Karpas-422 (cell line): ENCODE measurements at places on chromosomes 1 and 21.

DNA sequence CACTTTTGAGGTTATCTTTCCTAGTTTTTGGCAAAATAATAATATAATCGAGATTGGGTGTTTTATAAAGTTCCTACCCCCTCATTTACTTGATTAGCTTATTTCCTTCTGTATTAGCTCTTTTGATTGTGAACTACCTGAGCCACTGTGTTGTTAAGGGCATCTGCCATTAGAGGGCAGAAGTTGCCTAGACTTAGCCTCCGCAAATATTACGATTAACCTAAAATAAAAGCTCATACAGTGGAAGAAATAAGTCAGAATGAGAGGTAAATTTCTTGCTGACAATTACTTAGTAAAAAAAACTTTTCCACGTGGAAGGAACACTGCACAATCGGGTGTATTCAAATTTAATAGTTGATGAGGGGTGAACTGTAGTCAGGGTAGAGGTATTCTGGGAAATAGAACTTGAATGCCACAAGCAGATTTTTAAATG, 2.3 kb downstream of the H3-3A start:
- peak; percentile 79 for DNase-seq

DNA sequence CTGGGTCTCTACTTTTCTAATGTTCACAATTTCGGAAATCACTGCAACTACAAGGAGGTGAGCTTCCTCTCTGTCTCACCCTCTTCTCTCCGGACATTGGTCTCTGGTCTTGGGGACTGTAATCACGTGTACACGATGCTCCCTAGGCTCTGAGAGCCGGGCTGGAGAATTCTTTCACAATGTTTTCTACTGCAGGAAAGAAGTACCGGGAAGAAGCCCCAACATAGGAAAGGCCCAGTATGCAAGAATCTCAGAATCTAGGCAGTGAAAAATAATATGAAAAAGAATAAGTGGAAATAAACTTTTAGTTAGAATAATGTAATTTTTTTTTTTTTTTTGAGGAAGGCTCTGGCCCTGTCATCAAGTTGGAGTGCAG, 13.5 kb upstream of the HJV start:
- peak; percentile 62 for DNase-seq

DNA sequence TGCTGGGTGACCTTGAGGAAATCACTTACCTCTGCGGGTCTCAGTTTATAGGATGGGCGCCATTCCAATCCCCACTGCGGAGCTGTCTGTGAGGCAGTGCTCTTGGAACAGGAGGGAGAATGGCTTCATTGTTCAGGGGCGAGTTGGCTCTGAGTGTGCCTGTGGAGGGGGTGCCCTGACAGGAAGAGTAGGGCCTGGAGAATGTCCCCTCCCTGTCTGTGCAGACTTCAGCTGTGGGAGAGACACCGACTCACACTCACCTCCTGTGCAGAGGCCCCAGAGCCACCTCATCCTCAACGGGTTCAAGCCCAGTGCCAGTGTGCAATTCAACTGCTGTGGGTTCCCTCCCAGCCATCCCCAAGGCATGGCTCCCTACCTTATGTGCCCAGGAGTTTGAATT, 17.1 kb downstream of the ADORA1 start:
- no peak for DNase-seq

DNA sequence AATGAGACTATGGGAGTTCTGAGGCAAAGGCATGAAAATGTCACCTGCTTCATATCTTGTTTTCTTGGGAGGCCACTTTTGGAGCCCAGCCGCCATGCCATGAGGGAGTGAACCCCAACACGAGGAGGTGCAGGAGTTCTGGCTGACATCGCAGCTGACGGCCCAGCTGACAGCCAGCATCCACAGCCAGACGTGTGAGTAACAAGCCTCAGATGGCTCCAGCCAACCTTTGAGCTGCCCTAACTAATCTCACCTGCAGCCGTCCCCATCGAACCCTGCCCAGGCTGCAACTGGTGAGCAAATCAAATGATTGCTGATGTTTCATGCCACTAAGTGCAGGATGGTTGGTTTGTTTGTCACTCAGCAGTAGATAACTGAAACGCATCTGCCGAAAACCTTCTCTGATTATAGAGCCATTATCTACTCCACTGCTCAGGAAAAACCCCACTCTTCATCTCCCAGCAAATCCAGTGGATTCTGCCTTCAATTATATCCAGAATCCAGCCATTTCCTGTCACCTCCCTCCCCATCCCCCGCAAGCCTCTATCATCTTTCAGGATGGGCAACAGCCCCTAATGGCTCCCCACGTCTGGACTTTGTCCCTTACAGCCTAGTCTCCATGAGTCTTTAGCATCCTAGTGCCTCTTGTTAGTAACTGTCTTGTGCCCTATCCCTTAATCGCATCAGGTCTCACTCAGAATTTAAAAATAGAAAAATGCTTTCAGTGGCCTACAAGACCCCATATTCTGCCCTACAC, 18.5 kb upstream of the RAB4A start:
- no peak for DNase-seq

- peak; percentile 67 for DNase-seq
Observed at GRCh38 chr1:223358826-223359225, 5.2 kb downstream of the SUSD4 start.

DNA sequence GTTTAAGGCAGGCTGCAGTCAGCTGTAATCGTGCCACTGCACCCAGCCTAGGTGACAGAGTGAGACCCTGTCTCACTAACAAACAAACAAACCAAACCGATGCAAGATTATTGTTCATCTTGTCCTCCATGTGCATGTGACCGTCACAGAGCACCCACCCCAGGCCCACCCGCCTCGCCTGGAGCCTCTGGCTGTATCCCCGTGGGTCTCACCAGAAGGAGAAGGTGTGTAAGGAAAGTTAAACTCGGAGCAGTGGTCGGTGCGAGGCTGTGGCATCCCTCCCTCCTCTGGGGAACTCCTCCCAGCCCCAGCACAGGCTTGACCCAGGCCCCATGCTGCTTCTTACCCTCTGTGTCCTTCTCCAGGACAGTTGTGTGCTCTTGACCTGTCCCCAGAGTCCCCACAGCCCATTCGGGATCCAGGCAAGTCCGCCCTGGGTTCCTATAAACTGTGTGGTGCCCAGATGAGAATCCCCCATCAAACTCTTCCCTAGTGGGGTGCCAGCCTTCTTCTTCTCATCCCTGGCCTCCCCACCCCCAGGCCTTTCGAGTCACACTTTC, 318.4 kb downstream of the AJAP1 start:
- no peak for DNase-seq

DNA sequence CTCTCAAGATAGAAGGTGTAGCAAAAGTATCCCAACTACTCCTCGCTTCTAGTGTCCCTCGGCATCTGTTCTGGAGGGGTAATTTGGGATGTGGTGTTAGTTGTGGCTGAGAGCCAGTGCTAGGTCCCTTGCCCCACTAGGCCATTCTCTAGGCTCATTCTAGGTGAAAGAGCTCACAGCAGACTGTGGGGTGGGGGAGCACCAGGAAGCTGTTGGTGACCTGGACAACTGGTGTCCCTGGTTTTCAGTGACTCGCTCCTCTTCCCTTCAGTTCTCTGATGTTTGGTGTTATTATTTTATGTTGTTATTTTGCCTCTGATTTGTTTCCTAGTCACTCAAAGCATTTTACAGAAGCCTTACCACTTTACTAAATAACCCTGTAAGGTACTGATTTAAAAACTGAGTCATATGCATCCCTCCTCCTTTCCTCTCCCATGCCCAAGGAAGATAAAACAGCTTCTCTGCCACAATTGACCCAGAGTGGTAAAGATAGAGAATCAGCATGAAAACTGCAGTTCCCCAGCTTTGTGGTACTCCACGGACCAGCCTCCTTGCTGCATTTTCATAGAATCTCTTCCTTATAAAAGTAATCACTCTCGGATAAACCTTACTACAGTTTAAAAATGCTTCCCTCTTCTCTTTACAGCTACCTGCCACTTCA, 14.1 kb downstream of the DYRK3 start:
- DNase-seq = no peak

DNA sequence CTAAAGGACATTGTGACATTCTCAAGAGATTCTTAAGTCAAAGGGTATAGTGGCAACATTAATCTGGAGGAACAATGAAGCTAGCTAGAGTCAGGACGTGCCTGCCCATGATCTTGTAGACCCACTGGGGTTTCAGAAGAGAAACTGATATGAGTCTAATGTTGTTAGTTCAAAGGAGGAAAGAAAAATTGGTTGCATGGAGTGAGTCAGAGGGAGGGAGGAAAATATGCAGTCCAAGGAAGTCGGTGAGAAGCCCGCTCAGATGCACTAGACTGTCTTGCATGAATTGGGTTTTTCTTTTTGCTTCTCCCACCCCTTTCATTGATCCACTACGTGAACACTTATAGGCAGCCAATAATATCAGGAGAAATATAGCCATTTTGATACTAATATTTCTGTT, 53.8 kb upstream of the SYT14 start:
- no peak for DNase-seq

- DNase-seq = no peak
Observed at GRCh38 chr21:44527983-44528633, 11.9 kb downstream of the KRTAP10-1 start.

DNA sequence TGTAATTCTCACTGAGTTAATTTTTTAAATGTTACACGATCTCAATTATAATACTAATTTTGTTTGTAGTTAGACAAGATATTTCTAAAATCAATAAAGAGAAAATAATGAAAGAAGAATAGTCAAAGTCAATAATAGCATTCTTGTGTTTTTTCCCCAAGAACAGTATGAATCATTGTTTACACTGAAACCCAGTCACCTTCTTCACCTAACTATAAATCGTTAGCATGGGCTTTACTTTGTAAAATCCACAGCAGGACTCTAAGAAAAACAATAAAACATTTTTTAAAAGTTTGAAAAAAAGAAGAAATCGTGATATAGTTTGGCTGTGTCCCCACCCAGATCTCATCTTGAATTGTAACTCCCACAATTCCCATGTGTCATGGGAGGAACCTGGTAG, 234.6 kb upstream of the LYPLAL1 start:
- DNase-seq = no peak

- DNase-seq = no peak
Observed at GRCh38 chr1:47510282-47510811, 72.5 kb downstream of the FOXD2 start.

DNA sequence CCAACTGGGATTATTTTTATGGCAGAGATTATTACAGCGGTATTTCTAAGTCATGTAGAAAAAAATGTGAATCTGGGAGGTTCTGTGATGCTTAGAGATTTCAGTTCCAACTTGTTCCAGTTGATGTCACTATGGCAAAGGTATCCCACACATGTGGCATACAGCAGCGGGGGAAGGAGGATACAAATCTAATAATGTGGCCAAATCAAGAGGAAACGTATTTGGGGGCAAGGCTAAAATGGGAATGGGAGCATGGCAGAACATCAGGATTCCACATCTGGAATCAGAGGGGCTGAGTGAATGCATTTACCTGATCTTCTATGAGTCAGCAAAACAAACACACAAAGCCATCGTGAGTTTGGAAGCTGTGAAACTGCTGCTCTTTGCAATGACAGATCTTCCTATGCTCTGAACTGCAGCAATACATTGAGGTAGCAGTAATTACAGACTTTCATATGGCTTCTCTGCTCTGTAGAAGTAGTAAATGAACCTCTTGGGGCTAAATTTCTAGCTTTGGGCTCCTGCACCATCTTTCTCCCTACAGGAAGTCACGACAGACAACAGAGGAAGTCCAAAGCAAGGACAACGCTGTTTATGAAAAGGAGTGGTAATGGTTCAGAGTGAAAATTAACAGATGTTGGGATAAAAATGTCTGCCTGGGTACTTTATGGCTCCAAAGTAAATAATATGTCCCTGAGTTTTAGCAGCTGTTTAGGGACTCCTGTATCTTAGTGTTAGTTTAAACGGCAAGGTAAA, 55.5 kb downstream of the GABPA start:
- peak; percentile 64 for DNase-seq

DNA sequence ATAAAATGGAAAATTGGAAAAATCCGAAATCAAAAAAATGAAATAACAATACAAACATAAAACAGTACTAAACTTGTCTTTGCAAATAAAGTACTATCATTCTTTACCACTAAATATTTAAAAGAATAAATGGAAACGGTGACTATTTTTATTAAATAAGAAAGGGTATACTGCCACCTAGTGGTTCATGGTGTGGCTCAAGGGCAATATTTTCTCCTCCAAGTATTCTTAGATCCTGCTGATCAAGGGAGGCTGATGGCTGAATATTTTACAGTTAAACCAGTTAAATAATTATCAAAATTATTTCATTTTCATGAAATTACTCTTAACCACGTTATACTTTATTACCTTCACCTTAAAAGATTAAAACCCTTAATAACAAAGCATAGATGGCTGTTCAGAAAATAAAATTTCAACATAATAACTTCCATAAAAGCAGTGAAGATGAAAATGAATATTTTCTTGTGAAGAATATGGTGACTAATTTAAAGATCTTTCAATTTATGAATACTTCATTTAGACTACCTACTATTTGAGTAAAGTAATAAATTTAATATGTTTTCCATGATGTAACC, 1793.9 kb downstream of the NCAM2 start:
- peak; percentile 84 for DNase-seq

GRCh38 chr1:69976896-69977295, 228.5 kb downstream of the LRRC40 start:
- DNase-seq = no peak

DNA sequence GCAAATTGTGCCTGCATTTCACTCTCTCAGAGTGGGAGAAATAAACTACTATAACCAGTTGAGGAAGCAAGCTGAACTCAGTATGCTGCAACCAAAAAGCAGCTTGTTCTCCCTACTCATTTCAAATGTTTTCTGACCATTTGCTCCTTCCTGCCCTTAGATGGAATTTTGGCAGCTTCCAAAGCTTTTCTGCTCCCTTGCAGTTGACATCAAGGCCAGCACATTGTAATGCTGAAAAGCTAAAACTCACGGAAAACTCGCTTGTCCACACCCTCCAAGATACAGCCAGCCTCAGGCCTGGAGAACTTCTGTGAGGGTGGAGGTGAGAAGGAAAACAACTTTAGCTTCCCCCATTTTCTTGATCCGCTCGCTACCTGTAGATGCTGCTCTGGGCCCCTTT, 5.0 kb upstream of the CHML start:
- no peak for DNase-seq

- DNase-seq = no peak
Observed at GRCh38 chr1:55623311-55623710, 408.1 kb upstream of the USP24 start.

GRCh38 chr1:35876988-35877387, 6.0 kb upstream of the AGO1 start:
- DNase-seq = peak; percentile 58

GRCh38 chr1:28111157-28111556, 22.7 kb upstream of the EYA3 start:
- DNase-seq = peak; percentile 52
